Bronchial epithelial cell (primary cell): ENCODE measurements at places on chromosomes 1 and 21. TPM values are rescaled to one million over a fixed set of nuclear protein-coding genes. Genes with fewer than 3 reads are reported as not detected.
A peak's percentile ranks its signal among the peaks of the same experiment; 100 is the strongest.

PTGFR gene
- 0.13 and 0.26 TPM in 2 replicates for total RNA-seq

LEMD1 gene
- 2.1 and 3.1 TPM in 2 replicates for total RNA-seq

- no peak for DNase-seq
Measured at GRCh38 chr1:224779536-224779935, 149.9 kb upstream of the DNAH14 start.

FNDC10 gene
- 0.26 TPM in 2 replicates for total RNA-seq

GRCh38 chr1:186050360-186050759 lies 316.2 kb downstream of the HMCN1 start:
- peak; percentile 94 for DNase-seq

KIF17 gene
- total RNA-seq: 1.0 and 3.2 TPM in 2 replicates

GRCh38 chr1:183209533-183210158 lies 23.6 kb downstream of the LAMC2 start:
- DNase-seq: peak; percentile 89

DNA sequence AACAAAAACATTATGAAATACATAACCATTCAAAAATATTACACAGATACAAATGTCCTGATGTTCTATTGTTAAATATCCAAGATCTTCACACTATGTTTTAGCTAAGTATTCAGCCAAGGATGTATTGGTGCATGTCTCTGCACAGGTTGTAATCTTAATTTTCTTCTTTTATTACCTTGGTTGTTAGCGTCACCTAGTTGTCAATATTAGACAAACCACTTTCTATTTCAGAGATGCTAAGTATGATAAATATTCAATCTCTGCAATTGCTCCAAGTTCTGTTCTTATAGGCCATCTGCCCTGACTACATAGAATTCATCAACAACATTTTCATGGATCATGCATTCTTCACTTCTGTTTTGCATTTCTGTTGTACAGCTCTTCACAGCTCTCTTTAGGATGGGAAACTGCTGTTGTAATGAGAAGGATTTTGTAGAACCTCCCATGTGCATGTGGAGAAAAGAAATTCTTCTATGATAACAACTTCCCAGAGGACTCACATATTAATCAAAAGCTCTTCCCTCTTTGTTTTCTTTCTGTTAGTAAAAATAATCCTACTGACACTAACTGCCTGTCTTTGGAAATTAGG lies 380.1 kb downstream of the NUF2 start:
- no peak for DNase-seq

F5 gene
- not detected in 2 replicates for total RNA-seq

FAM163A gene
- not detected in 2 replicates for total RNA-seq

DNA sequence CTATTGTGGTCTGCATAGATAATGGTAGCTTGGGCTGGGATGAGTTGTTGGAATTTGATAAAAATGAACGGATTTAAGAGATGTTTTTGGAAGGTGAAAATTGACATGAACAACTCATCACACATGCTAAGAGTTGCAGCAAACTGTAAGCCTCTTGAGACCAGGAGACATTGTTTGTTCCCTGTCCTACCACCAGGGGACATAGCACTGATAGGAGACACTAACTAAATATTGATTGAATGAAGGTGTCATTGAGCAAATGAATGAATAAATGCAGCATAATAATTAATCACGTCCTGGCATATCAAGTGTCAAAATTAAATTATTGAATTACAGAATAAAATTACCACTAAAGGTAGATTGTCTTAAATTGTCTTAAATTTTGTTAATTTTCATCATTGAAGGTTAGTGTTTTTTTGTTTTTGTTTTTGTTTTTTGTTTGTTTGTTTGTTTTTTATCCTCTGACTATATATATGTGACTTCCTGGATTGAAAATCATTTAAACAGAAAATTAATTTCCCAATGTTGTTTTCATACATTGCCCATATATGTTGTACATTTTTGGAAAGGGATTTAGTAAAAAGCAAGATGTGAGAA lies 285.3 kb upstream of the C1orf105 start:
- DNase-seq: no peak

- no peak for DNase-seq
Measured at GRCh38 chr1:172845371-172845770, 186.5 kb downstream of the FASLG start.

HSPB7 gene
- total RNA-seq: under 0.01 TPM in 1 of 2 replicates, not detected in the other

CYYR1 gene
- 0.38 and 1.1 TPM in 2 replicates for total RNA-seq

DNA sequence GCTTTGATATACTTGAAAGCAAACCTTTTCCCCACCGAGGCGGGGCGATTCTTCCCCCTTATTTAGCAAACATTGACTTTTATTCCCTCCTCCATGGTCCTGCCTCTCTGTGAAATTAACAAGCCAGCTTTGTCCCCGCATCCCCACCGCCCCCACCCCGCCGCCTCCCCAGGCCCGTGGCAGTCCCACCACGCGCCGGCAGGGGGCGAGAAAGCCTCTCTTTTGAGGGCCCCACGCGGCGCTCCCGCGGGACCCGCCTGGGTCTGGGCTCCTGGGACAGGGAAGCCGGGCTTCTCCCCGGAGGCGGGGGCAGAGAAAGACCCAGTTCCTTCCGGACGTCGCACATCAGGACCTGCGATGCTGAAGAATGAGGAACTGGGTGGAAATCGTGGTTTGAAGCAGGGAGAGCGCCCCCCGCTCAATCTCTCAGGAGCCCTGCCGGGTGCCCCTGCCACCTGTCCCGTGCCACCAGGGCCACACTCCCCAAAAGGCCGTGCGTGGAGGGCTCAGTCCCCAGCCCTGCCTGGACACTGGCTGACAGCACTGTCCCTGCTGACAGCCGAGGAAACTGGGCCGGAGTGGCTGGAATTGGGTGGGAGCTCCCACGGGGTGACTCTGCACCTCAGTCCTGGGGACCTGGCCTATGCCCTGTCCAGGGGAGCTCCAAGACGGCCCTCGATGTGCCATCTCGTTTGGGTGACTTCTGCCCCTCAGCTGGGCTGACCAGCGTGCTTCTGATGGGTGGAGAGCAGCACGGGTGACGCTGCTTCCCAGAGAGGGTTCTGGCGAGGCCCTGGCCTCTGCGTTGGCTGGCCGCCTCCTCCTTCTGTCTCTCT lies 8.6 kb upstream of the ACTRT2 start:
- DNase-seq: no peak

DNA sequence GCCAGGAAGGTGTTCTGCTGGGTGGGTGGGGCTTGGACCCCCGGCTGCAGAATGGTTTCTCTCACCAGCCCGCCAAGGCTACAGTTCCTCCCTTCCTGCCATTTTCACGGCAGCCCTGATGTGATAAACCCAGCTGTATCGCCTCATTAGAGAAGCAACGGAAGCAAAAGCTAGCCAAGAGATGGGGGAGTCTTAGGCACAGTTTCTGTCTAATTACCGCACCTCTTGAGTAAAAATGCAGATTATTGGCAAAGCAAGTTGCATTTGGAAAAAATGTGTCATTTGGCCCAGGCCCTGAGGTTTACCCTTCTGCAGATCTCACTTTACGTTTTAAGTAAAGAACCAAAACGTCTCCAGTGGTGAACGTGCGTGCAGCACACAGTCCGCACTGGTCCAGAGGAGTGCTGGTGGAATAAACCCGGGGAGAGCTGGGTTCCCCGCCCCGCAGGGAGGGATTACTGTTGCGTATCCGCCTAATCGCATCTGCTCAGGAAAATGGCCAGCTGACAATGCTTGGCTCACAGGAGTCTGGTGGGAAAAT lies 109.9 kb downstream of the GALNT2 start:
- DNase-seq: no peak

LAMTOR2 gene
- total RNA-seq: 46.6 and 74.6 TPM in 2 replicates

KRTAP19-3 gene
- not detected in 2 replicates for total RNA-seq

CSF3R gene
- 0.79 TPM in 1 of 2 replicates, not detected in the other for total RNA-seq

- DNase-seq: no peak
Measured at GRCh38 chr1:171532520-171532919, 47.2 kb downstream of the PRRC2C start.

DNA sequence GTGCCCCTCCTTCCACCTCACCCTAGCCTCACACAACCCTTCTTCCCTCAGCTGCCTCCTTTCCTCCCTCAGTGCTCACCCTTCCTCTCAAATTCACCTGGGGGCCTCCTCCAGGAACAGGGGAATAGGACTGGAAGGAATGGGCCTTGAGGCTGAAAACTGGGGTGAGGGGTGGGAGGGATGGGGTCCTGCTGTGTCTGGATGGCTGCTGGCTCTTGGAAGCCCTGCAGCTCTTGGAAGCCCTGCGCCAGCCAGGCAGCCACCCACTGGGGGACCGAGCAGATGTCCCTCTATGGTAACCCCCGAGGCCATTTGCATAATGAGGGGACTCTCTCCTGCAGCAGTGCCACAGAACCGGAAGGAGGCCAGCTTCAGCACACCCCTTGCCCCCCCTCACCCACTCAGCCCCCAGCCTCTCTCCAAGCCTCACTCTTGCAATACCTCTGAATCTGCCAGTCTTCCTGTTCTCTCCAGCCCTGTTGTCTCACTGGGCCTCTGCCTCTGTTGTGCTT lies 85.2 kb downstream of the KIRREL1 start:
- no peak for DNase-seq

CFAP141 gene
- total RNA-seq: not detected in 2 replicates

DNA sequence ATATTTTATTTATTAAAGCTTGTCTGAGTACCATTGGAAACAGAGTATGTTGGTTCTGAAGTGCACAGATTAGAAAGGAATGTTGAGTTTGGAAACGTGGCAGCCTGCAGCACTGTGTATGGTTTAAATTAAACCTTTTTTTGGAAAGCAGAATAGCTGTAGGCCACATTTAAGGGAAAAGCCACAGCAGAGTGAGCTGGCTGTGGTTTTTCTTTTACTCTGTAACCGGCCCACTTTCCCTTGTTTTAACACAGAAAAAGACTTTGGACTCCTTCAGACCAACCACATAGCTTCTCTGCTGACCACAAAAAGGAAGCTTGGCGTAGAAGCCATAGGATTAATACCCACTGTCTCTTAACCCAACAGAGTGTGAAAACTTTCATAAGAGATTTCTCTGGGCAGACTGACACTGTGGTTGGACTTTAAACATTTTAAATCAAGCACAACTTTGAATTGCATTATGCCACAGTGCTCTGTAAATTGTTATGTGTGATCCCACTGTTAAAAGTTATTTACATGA lies 75.2 kb downstream of the NFIA start:
- no peak for DNase-seq

- no peak for DNase-seq
Measured at GRCh38 chr1:20323613-20323920, 32.9 kb downstream of the VWA5B1 start.

APOBEC4 gene
- not detected in 2 replicates for total RNA-seq

WARS2 gene
- total RNA-seq: 11.9 and 15.3 TPM in 2 replicates

DNA sequence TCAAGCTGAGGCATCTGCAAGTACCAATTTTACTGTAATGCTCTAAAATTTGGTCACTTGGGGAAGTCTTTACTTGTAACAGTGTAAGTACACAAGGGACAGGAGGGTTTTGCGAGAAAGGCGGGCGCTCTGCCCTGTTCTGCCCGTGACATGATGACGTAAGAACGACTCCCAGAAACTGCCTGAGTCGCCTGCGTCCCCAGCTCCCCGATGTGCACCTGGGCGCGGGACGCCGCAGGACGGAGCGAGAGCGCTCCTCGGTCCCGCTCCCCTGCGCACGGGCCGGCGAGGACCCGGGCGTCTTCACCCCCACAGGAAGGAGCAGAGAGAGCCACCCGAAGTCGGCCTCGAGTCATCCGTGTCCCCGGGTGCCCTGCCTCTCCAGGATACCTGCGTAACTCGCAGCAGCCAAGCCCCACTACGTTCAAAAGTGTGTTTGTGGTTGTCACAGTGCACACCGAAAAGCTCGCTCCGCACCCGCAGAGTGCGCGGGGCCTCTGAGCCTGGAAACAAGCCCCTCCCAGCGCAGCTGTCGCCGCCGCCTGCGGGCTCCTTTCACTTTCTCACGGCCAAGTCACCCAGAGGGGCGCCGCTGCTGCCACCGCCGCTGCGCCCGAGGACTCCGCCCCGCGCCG lies 3.3 kb upstream of the ZBTB18 start:
- DNase-seq: peak; percentile 22

MR1 gene
- 14.7 and 23.8 TPM in 2 replicates for total RNA-seq

DNA sequence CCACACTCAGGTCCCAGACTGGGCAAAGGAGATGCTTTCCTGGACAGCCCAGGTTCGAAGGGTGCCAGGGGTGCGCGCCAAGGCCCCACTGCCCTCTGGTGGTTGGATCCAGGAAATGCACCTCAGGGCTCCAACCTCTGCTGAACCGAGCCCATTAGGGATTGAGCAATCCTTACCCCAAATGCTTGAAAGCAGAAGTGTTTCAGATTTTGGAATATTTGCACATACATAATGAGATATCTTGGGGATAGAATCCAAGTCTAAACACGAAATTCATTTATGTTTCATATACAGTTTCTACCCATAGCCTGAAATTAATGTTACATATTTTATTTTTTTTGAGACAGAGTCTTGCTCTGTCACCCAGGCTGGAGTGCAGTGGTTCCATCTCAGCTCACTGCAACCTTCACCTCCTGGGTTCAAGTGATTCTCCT lies 57.4 kb downstream of the SLC9A1 start:
- DNase-seq: peak; percentile 72

DNA sequence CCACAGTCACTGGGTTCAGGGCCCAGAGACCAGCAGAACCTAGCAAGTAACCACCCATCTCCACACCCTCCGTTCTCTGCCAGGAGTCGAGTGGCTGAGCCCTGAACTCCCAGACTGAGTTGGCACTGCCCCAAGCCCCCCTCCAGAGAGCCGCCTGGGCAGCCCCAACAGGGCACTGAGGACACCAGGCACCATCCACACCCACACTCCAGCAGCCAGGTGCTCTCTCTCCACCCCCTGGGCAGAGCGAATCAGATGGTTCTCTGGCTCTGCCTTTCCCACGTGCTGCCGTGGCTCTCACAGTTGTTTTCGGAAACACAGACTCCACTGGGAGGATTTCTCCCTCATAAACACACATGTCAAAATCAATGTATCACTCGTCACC lies 13.6 kb downstream of the WDR4 start:
- no peak for DNase-seq

CSDE1 gene
- 875 and 1,184 TPM in 2 replicates for total RNA-seq

DNA sequence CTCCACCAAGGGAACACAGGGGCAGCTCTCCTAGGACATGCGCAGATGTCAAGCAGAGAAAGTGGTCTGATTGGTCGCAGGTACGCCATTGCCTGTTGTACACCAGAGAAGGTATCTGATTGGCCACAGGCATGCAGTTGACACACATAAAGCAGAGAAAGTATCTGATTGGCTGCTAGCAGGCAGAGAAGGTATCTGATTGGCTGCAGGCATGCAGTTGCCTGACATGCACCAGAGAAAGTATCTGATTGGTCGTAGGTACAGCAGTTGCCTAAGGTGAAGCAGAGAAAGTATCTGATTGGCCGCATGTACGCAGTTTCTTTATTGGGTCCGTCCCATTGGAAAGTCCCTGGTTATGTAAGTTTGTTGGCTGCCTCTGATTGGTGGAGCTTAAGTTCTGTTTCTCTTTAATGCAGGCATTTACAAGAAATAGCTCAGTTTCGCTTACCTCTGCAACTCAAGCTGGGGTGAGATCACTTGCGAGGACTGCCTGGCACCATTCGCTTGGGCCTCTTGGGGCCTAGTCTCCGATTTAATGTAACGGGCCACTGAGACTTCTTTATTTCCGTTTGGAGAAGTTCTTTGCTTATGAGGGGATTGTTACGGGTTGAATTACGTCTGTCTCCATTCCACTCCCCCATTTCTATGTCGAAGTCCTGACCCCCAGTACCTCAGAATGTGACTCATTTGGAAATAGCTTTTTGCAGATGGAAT lies 74.2 kb downstream of the SIK1 start:
- no peak for DNase-seq

CA6 gene
- not detected in 2 replicates for total RNA-seq

GRCh38 chr1:230337266-230337665 lies 88.9 kb downstream of the PGBD5 start:
- no peak for DNase-seq

ADAMTS1 gene
- 100 and 124 TPM in 2 replicates for total RNA-seq

GRCh38 chr1:113388621-113389358 lies 1.5 kb upstream of the MAGI3 start:
- peak; percentile 60 for DNase-seq
